Effector memory CD8-positive, alpha-beta T cell (primary cell): ENCODE measurements at places on chromosomes 1 and 21.

DNA sequence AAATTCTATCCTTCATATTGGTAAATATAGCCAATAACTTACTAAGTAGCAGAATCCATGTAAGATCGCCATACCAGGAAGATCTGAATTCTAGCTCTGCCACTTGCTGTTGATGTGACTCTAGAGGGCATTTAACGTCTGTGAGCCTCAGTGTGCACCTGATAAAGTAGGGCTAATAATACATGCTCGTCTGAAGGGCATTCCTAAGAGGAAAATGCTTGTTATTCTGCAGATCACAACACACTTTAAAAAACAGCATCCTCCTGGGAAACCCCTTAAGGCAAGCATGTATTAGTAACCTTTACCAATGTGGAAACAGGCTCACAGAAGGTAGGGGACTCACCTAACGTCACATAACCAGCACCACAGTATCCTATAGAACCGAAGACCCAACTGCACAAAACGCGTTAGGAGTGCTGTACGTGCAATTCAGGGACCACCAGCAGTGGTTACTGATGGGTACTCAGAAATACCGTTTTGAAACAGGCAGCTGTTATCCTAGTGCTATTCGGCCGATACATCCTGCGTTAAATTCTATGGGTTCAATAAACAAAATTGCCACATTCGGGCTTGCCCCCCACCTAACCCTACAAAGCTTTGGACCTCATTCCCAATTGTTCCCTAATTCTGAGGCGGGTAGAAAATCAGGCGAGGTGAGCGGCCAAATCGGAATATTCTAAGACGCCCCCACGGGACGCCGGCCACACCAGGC, 758 bp downstream of the DEPDC1 start:
- peak overlapping the region; percentile 82 for H3K4me3 ChIP-seq
- DNase-seq = no peak
- peaks cover 8% of the 10 kb centered on the region for H3K27me3 ChIP-seq
- no peaks in the 10 kb centered on the region for H3K36me3 ChIP-seq

GRCh38 chr21:41613533-41613909, 105.6 kb upstream of the TMPRSS2 start:
- H3K4me3 ChIP-seq = no peak overlapping the region
- no peaks in the 10 kb centered on the region for H3K36me3 ChIP-seq
- H3K4me1 ChIP-seq = peaks cover 4% of the 10 kb centered on the region
- H3K27ac ChIP-seq = no peak overlapping the region

DNA sequence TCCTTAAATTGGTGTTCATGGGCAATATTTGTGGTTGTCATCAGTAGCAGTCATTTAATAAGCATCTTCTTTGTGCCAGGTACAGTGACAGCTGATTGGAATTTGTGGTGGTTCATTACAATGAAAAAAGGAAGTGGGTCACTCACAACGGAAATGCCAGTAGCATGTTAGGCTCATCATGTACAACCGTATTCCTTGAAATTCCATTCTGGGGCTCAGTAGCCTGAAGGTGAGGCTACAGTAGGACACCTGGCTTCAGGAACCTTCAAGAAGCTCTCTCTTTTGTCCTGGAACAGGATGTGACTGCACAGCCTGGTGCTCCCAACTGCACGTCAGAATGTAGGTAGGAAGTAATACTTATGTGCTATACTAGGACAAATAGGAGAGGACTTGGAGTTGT, 93.9 kb downstream of the ST3GAL3 start:
- H3K4me1 ChIP-seq = no peaks in the 10 kb centered on the region
- DNase-seq = no peak
- no peak overlapping the region for H3K4me3 ChIP-seq
- H3K36me3 ChIP-seq = peaks cover 2% of the 10 kb centered on the region
- H3K27ac ChIP-seq = no peak overlapping the region
- H3K27me3 ChIP-seq = no peaks in the 10 kb centered on the region

DNA sequence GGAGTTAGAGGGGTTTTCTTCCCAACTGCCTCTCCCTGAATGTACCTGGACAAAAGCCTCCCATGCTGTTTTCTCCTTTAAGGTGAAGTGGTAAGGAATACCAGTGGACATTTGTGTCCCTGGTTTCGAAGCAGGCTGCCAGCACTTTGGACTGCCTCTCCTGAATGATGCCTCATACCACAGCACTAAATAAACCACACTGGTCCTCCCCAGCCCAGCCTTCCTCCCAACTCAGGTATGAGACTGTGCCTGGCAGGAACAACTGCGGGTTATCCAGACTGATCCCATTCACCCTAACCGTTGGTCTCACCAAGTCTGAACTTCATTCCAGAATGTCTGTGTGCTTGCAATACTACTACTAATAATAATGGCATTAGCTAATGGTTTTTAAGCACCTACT, 9.3 kb downstream of the COQ8A start:
- no peak for DNase-seq
- no peak overlapping the region for H3K27ac ChIP-seq
- H3K36me3 ChIP-seq = no peaks in the 10 kb centered on the region
- H3K27me3 ChIP-seq = no peaks in the 10 kb centered on the region
- H3K4me1 ChIP-seq = peaks cover 37% of the 10 kb centered on the region

DNA sequence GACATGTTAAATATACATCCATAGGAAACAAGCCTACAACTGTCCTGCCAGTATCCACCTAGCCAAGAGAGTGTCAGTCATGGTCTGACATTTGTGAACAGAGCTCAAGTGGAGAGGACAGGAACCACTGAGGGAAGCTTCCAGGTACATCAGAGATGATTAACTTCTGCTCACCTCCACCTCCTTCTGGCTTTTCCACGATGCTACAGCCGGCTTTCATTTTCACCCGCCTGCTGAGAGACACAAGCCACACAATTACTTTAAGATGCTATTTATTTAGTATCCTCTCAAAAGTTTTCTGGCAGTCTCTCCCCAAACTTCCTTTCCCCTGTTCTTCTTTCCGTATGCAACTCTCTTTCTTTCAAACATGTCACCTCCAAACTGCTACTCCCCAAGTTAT, 2.1 kb downstream of the ETV3 start:
- peak overlapping the region; percentile 90 for H3K4me3 ChIP-seq
- peaks cover 69% of the 10 kb centered on the region for H3K36me3 ChIP-seq
- no peak for DNase-seq
- peaks cover 63% of the 10 kb centered on the region for H3K4me1 ChIP-seq

- H3K36me3 ChIP-seq = peaks cover 5% of the 10 kb centered on the region
- peak overlapping the region; percentile 11 for H3K27ac ChIP-seq
- peak overlapping the region; percentile 74 for H3K4me3 ChIP-seq
- peak; percentile 52 for DNase-seq
Observed at GRCh38 chr1:54995835-54996234, 2.9 kb upstream of the BSND start.

DNA sequence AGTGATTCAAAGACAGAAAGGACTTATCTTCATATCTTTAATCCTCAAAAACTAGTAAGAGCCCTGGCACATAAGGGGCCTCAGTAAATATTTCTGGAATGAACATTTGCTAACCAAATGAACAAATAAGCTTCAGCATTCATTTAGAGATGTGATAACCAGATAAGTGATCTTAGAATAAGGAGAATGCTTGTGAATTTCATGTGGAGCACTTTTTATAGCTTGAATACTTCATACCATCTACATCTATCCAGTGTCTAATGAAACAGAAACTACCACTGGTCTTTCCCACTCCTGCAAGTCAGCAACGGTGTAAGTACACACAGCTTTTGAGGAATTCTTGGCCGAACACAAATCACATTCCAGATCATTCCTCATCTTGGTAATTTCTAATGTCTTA, 38.5 kb downstream of the EDEM3 start:
- H3K4me1 ChIP-seq = peaks cover 9% of the 10 kb centered on the region
- H3K27me3 ChIP-seq = no peaks in the 10 kb centered on the region
- H3K36me3 ChIP-seq = peaks cover 63% of the 10 kb centered on the region
- DNase-seq = no peak
- no peak overlapping the region for H3K27ac ChIP-seq

GRCh38 chr1:66342707-66343106, 191.2 kb upstream of the SGIP1 start:
- peak overlapping the region; percentile 74 for H3K27ac ChIP-seq
- DNase-seq = no peak
- H3K4me1 ChIP-seq = peaks cover 52% of the 10 kb centered on the region
- peak overlapping the region; percentile 55 for H3K4me3 ChIP-seq
- no peaks in the 10 kb centered on the region for H3K27me3 ChIP-seq
- H3K36me3 ChIP-seq = peaks cover 29% of the 10 kb centered on the region

DNA sequence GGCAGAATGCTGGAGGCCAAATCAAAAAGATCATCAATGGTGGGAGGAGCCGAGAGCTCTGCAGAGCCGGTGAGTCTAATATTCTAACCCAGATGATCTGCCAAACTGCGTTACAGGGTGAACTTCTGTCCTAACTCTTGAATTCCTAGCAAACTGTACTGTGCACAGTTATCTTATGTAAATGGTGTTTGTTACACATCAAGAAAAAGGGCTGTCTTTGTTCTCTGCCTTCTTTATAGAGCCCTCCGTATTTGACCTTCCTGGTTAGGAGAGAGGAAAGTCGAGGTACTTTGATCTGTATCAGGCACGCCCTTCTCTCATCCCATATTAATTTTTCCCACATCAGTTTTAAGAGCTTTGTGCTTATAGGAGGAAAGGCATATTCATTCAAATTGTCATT, 37.6 kb downstream of the MT1HL1 start:
- DNase-seq = no peak
- peaks cover 41% of the 10 kb centered on the region for H3K27me3 ChIP-seq
- no peaks in the 10 kb centered on the region for H3K4me1 ChIP-seq
- no peaks in the 10 kb centered on the region for H3K36me3 ChIP-seq

GRCh38 chr1:199399996-199400724, 627.4 kb upstream of the NR5A2 start:
- no peak for DNase-seq
- H3K4me1 ChIP-seq = no peaks in the 10 kb centered on the region
- no peaks in the 10 kb centered on the region for H3K36me3 ChIP-seq
- peaks cover 10% of the 10 kb centered on the region for H3K27me3 ChIP-seq
- no peak overlapping the region for H3K27ac ChIP-seq
- no peak overlapping the region for H3K4me3 ChIP-seq

DNA sequence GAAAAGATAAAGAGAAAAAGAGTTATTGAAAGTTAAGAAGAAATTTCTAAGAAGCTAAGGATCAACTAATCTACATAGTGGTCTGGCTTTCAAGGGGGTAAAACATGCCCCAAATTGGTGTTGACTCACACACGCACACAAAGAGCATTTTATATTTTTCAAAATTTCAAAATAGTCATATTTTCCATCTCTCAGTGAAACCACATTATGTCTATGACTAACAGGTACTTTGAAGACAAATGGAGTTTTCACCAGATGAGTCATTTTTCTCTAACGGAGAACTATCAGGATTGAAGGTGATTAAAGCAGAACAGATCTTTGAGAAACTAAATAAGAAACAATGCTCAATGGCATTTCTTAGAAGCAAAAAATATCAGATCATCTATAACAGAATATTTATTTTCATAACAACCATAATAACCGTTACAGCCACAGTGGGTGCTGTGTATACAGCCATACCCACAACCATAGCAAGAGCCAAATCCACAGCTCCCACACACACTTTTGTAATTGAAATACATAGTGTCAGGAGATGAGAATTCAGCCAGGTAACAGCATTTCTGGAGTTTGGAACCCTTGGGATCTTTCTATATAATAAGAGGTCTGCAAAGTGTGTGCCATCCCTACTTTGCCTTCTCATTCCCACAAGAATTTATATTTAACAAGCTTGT, at the start of gene KRTAP21-3:
KRTAP21-3 (minus strand) TSS at position 539 of the 671 bp plus-strand sequence; CDS start at position 521, 18 bp downstream.
- H3K27me3 ChIP-seq = no peaks in the 10 kb centered on the region
- no peak within 1 kb of the TSS for H3K4me3 ChIP-seq
- no peak within 1 kb of the TSS for H3K27ac ChIP-seq
- H3K4me1 ChIP-seq = no peaks in the 10 kb centered on the region
- no peak for DNase-seq

- H3K36me3 ChIP-seq = no peaks in the 10 kb centered on the region
- no peak for DNase-seq
- peaks cover 70% of the 10 kb centered on the region for H3K27me3 ChIP-seq
- H3K27ac ChIP-seq = no peak overlapping the region
- peak overlapping the region; percentile 74 for H3K4me3 ChIP-seq
- H3K4me1 ChIP-seq = peaks cover 10% of the 10 kb centered on the region
Observed at GRCh38 chr1:6962478-6962995, 177.3 kb downstream of the CAMTA1 start.

DNA sequence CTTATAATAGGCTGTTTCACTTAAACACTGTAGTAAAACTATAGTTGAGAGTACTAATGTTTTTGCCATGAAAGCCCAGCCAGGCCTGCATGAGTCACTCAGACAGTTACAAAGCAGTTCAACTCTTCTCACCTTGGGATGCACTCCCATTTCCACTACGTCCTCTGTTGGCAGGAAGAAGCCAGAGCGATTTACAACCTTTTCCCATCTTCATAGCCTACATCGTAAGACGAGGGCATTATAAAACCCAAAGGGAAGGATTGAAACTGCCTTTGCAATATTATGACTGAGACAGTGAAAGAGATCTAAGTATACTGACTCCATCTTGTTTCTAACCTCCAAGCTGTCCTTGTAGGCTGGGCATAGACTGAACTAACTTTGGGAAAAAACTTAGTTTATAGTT, 71.8 kb upstream of the CSF1 start:
- peaks cover 17% of the 10 kb centered on the region for H3K27me3 ChIP-seq
- H3K36me3 ChIP-seq = no peaks in the 10 kb centered on the region
- no peak overlapping the region for H3K4me3 ChIP-seq

DNA sequence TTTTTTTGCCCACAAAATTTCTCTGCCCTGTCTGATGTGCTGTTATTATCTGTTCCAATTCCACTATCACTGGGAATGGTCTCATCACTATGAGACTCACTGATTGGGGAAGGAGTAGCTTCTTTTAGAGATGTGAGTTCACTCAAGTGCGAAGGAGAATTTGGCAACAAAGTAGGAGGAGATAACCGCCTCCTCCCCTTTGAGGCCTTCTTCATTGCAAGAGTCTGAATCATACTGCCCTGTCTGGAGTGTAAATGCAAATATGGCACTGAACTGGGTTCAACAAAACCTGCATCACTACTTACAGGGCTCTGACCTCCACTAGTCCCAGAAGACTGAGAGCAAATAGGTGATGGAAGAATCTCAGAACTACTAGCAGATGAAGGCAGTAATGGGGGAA, 83.4 kb downstream of the ASH1L start:
- H3K4me3 ChIP-seq = no peak overlapping the region
- H3K27ac ChIP-seq = no peak overlapping the region
- H3K36me3 ChIP-seq = peaks cover 27% of the 10 kb centered on the region
- H3K27me3 ChIP-seq = no peaks in the 10 kb centered on the region
- no peak for DNase-seq
- H3K4me1 ChIP-seq = peaks cover 22% of the 10 kb centered on the region

DNA sequence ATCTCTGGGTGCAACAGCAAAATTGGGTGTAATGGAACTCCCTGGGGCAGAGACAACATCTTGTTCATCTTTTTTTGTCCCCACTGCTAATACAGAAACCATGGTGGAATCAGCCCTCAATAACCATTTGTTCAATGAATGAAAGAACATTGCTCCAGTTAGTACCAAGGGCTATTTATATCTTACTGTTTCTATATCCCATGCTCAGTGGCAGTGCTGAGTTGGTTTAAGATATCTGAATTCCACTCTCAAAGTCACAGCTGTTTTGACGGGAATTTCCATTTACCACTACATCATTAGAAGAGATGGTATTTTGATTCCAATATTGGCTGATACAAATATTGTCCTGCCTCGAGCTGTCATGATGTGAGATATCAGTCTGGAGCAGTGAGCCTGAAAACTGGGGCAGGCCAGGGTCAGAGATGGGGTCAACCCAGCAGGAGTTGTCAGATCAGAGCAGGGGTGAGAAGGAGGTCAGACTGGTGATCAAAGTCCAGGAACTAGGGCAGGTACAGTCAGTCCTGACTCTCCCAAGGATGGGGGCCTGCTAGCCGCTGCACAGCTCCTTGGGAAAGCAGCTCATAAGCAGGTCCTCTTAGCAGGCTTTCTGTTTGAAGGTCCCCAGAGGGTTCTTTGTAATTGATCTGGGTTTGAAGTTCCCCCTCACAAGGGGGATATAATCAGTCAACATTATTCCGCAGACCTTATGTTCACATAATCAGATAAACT, 5.8 kb upstream of the PHC2 start:
- no peak for DNase-seq
- H3K36me3 ChIP-seq = no peaks in the 10 kb centered on the region
- no peak overlapping the region for H3K4me3 ChIP-seq
- H3K27me3 ChIP-seq = peaks cover 29% of the 10 kb centered on the region
- no peaks in the 10 kb centered on the region for H3K4me1 ChIP-seq
